ENCODE measurements at places on chromosomes 4 and X.
A peak's percentile ranks its signal among the peaks of the same experiment; 100 is the strongest.

GRCh38 chr4:79574741-79575451 is 166.9 kb upstream of the GK2 start:
- DNase-seq, result no peak

DNA sequence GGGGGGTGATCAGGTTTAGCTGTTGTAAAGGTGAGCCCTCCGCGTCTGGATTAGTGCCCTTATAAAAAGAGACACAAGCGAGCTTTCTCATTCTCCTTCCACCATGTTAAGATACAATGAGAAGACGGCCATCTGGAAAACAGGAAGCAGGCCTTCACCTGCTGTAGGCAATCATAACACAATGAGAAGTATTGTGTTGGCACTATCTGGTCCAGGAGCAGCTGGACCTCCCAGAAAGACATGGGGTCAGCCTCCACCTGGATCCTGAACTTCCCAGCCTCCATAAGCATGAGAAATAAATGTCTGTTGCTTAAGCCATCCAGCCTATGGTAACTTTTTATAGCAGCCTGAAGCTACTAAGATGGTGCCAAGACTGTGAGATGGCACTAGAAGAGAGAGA is 8.6 kb upstream of the SMIM20 start:
- no peak for DNase-seq

DNA sequence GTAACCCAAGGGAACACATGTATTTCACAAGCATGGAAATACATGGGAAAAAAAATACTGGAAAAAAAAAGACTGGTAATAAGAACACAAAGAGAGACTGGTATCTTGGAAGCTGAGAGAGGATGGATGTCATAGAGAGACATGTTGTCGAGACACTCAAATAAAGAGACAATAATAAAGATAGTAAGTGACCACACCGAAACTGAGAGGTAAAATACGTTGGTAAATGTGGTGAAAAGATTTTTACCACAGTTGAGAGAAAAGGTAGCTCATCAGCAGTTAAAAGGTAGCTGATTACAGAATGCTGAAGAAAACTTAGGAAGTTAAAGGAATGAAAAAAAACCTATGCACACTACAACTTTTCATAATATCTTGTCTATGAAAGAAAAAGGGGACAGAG is 81.1 kb downstream of the ARAP2 start:
- DNase-seq, result no peak

GRCh38 chrX:44817029-44817428 is 26.8 kb upstream of the DUSP21 start:
- DNase-seq, result no peak

DNA sequence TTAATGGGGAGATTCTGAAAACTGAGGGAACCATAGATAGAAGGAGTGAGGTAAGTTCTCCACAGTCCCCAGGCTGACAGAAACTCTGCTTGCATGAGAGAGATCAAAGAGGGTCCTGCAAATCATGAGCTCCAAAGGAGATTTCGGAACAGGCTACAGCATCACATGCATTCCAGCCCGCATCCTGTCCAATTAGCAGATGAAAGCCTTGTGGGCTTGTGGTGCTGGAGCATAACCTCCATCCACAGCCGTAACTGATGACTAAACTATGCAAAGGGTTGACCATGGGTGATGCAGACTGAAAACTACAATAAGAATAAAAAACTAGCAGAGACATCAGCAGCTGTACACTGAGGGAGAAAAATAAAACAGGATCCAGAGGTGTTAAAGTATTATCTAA is 654.5 kb downstream of the TLL1 start:
- DNase-seq, result peak; percentile 76

- DNase-seq, result no peak
Measured at GRCh38 chr4:121030711-121031110, 41.6 kb downstream of the NDNF start.

DNA sequence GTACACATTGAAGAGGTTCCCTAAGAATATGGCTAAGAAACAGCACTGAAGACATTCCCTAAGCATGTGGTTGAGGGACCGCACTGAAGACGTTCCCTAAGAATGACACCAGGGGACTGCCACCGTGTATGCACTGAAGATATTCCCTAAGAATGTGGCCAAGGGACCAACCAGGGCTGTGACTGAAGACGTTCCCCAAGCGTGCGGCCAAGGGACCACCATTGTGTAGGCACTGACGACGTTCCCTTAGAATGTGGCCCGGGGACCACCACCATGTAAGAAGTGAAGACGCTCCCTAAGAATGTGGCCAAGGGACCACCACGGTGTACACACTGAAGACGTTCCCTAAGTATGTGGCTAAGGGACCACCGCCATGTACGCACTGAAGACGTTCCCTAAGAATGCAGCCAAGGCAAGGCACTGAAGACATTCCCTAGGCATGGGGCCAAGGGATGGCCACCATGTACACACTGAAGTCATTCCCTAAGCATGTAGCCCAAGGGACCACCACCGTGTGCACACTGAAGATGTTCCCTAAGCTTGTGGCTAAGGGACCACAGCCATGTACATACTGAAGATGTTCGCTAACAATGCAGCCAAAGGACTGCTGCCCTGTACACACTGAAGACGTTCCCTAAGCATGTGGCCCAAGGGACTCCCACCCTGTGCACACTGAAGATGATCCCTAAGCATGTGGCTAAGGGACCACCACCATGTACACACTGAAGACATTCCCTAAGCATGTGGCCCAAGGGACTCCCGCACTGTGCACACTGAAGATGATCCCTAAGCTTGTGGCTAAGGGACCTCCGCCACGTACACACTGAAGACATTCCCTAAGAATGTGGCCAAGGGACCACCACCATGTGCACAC is 22.0 kb downstream of the DHRSX start:
- no peak for DNase-seq

DNA sequence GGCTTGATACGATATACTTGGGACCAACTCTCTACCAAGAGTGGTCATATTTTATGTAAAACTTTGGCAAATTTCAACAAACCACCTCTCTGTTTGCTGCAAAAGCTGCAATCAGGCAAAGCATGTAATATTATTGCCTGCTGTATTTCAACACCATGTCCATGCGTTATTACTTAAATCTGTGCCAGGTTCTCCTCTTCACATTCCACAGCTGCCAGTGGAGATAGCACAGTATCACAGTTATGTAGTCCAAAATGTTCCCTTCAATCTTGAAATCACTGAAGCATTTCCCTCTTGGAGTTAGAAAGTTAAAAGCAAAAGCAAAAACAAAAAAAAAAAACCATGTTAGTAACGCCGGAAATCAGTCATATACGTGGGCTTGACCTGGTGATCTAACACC is 396.7 kb upstream of the MAGEC2 start:
- no peak for DNase-seq

DNA sequence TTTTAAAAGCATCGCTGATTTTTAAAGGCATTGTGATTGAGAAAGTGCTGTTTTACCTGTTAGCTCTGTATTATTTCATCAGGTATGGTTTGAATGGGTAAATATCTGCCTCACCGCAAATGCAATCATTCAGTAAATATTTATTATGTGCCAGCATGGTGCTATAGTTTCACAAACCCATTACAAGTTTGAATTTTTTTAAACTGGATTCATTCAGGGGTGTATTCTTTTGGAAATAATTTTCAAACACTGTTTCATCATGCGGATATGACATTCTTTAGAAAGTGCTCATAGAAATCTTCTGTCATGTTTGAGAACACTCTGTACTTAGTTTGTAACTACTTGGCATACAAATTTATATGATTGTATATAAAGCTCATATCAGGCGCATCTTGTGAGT is 37.2 kb downstream of the LIMCH1 start:
- no peak for DNase-seq

DNA sequence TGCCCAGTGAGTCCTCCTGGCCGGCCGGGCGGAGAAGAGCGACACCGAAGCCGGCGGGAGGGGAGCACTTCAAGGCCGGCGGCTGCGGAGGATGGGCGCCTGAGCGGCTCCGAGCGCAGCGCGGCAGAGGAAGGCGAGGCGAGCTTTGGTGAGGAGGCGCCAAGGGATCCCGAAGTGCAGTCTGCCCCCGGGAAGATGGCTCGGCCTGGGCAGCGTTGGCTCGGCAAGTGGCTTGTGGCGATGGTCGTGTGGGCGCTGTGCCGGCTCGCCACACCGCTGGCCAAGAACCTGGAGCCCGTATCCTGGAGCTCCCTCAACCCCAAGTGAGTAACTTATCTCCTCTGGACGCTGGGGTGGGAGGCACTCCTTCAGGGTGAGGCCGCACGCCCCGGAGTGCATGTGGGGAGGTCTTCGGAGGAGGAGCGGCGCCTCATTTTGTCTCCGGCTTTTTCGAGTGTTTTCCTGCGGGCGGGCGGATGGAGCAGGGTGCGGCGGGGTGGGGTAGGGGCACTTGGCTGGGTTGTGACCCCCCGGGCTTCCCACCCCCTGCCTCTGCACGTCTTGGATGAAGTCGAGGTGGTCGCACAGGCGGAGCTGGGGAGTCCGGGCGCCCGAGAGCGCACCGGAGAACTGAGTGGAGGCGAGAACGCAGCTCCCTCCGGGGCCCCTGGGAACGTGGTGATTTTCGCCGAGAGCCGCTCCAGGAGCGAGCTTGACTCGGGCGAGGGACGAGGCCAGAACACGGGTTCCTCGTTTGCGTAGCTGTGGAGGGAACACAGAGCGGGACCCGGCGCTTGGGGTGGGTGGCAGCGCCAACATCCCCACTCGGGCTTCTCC is 979 bp downstream of the EFNB1 start:
- DNase-seq, result no peak

- no peak for DNase-seq
Measured at GRCh38 chr4:185566425-185566824, 31.1 kb upstream of the PDLIM3 start.

DNA sequence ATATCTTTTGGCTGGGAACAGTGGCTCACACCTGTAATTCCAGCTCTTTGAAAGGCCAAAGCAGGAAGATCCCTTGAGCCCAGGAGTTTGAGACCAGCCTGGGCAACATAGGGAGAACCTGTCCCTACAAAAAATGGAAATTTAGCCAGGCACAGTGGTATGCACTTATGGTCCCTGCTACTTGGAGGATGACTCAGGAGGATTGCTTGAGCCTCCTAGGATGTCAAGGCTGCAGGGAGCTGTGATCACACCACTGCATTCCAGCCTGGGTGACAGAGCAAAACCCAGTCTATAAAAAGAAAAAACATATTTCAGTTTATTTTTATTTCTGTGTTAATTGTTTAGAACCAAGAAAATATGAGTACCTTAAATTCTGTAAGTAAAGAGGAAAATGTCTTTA is 123.7 kb downstream of the CBR4 start:
- DNase-seq, result peak; percentile 74

DNA sequence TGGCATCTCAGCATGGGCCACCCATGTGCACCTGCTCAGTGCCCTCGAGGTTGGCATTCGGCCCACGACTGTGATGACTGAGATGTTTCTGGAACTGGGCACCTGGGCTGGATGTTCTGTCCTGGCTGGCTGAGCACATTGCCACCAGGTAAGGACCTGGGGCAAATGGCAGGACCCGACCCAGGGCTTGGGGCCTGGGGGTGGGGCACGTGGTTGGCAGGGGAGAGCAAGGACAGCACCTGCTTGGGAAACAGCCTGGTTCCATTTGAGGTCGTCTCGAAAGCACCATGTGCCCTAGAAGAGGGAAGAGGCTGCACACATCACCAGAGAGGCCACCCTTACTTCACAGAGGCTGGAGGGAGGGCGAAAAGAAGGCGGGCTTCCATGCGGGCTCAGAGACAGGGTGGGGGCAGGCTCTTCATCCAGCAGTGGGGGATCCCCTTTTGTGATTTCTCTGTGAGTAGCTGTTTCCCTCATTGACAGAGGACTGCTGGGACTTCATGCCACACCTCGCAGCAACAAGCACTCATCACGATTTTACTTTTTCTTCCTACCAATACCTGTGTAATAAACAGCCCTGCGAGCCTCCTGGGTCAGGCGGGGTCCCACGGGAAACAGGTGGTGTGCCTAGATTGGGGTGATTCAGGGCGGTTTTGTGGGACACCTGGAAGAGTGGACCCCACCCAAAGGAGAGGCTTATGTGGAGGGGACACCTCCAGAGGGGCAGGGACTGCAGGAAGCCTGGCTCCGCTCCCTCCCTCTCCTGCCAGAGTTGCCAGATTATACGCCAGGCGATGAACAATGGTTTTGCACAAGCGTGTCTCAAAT is 12.0 kb downstream of the TMEM187 start:
- no peak for DNase-seq
